A549 treated with ZK216348 at 1 μM for 4 hours (cell line): ENCODE measurements at places on chromosomes 5 and 9. TPM values are rescaled to one million over a fixed set of nuclear protein-coding genes. Genes with fewer than 3 reads are reported as not detected.

The GADD45G gene
- 0.31 to 0.53 TPM (median 0.37 TPM) in 4 of 5 replicates, not detected in the other for total RNA-seq

The VAV2 gene
- total RNA-seq = 32.9 to 50.4 TPM (median 42.8 TPM) in 5 replicates

The NUTM2G gene
- not detected in 5 replicates for total RNA-seq

The GPX8 gene
- 27.0 to 41.5 TPM (median 36.1 TPM) in 5 replicates for total RNA-seq

The LCN15 gene
- total RNA-seq = 0.26 TPM in 1 of 5 replicates, not detected in the others

The SPAG8 gene
- 0.32 to 0.72 TPM (median 0.56 TPM) in 4 of 5 replicates, not detected in the other for total RNA-seq

The CETN3 gene
- 18.1 to 50.3 TPM (median 24.7 TPM) in 5 replicates for total RNA-seq

The LCN2 gene
- 3.4 to 6.8 TPM (median 3.5 TPM) in 5 replicates for total RNA-seq

The FKTN gene
- 3.7 to 8.3 TPM (median 7.6 TPM) in 5 replicates for total RNA-seq

The ASTN2 gene
- 2.9 to 6.5 TPM (median 4.8 TPM) in 5 replicates for total RNA-seq

The IFNA2 gene
- not detected in 5 replicates for total RNA-seq

The SCGB3A2 gene
- not detected in 5 replicates for total RNA-seq

The CNTNAP3 gene
- total RNA-seq = 7.4 to 12.7 TPM (median 9.9 TPM) in 5 replicates

The SLC36A2 gene
- total RNA-seq = not detected in 5 replicates

The PCDHB15 gene
- 0.09 to 0.14 TPM in 2 of 5 replicates, not detected in the others for total RNA-seq

The FAM153A gene
- not detected in 5 replicates for total RNA-seq

The TAF11L6 gene
- not detected in 5 replicates for total RNA-seq

The OTULINL gene
- 10.6 to 13.5 TPM (median 12.9 TPM) in 5 replicates for total RNA-seq

The BTNL9 gene
- 0.53 to 1.5 TPM (median 0.99 TPM) in 5 replicates for total RNA-seq

The PCDHAC1 gene
- total RNA-seq = 1.8 to 2.7 TPM (median 2.0 TPM) in 5 replicates

The FBP2 gene
- total RNA-seq = 0.11 TPM in 1 of 5 replicates, not detected in the others

The ZNF608 gene
- 0.41 to 0.68 TPM (median 0.58 TPM) in 5 replicates for total RNA-seq

The IL31RA gene
- total RNA-seq = 0.71 to 1.6 TPM (median 1.4 TPM) in 5 replicates

The PDZD2 gene
- 0.15 to 0.45 TPM (median 0.25 TPM) in 5 replicates for total RNA-seq

The ITGA2 gene
- 11.7 to 21.3 TPM (median 17.2 TPM) in 5 replicates for total RNA-seq
